Transverse colon (tissue), 4 donors: ENCODE measurements at places on chromosomes 16 and 17. TPM values are rescaled to one million over a fixed set of nuclear protein-coding genes. Genes with fewer than 3 reads are reported as not detected.

The SLC13A2 gene
- not detected for total RNA-seq

DNA sequence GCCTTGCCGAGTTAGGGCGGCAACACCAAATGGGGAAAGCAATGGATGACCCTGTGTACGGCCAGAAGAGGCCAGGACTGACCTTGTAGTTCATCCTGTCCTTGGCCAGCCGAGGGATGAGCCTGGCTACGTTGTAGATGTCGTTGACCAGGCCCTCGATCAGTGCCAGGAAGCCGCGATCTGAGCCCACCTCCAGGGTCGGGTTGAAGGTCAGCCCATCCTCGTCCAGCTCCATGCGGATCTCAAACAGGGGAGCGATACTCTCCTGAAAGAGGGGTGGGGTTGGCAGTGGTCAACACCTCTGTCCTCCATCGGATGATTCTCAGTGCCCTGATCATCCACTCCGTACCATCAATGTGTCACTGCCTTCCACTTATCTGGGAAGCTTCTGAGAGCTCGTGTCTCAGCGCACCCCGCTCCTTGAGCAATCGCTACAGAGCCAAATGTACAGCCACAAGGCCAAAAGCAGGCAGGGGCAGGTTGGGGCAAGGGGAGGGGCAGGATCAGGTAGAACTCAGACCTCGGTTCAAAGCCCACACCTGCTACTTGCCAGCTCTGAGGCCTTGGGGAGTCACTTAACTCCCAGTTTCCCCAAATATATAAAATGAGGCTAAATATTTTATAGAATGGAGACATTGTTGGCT, 39.9 kb downstream of the DNAH17 start:
- DNase-seq, result no peak

The TERB1 gene
- total RNA-seq, result not detected

- no peak for DNase-seq
Observed at GRCh38 chr17:46890638-46891037, 32.3 kb upstream of the GOSR2 start.

DNA sequence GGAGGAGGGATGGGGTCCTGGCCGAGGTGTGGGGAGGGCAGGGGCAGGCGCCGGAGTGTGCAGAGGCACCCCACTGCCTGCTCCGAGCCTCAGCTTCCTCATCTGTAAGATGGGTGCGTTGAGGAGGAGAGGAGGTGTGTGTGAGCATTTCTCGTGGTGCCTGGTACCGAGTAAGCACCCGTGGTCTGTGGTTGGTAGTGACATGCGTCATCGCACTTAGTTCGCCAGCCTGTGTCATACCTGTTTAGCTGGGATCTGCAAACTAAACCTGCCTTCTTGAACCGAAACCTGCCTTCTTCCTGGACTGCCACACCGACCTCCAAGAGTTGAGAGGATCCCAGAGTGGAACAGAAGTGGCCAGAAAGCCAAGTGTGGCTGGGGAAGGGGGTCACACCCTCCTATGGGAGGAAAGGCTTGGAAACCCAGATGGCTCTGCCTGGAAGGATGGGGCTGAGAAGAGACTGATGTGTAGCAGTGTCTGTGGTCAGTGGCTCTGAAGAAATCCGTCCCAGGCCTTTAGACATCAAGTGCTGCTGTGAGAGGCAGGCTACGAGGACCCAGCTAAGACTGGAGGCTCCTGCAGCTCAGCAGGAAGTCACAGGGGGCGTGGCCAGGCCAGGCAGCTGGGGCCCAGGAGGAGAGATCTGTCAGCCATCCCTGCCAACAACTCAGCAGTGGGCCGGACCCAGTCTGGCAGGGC, 162.6 kb upstream of the PLCG2 start:
- peak; percentile 77 for DNase-seq

- DNase-seq, result no peak
Observed at GRCh38 chr17:45851464-45851863, 6.8 kb downstream of the SPPL2C start.

GRCh38 chr16:77918809-77919707, 103.3 kb upstream of the CLEC3A start:
- DNase-seq, result no peak

DNA sequence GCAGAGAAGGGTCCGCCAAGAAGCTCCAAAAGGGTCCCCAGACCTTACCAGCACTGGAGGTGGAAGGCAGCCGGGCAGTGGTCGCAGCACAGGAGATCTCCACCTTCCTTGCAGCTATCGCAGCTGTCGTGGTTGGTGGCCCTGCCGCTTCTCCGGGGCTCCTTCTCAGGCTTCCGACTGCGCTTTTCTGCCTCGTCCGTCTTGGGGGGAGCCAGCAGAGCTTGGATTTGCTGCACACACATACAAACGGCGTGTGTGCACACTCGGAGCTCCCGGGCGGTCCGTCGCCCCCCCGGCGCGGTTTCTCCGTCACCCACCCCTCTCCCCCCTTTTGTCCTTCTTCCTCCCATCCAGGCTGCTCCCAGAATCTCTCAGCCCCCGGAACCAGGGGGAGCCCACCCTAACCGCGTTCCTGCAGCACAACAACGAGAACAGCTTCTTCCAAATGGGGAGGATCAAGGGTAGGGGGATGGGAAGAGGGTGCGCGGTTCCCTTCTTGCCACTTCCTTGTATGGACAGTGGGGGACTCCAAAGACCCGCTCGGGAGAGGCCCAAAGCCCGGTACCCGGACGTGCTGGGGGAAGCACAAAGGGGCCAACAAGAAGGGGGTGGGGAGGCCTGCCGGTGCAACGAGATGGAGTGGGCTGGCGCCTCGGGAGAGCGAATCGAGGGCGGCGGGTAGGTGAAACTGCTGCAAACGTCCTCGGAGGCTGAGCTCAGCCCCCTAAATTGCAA, 1.1 kb downstream of the PHF12 start:
- peak; percentile 61 for DNase-seq

The CIAPIN1 gene
- 20.9 TPM for total RNA-seq

The KRTAP17-1 gene
- total RNA-seq, result not detected

DNA sequence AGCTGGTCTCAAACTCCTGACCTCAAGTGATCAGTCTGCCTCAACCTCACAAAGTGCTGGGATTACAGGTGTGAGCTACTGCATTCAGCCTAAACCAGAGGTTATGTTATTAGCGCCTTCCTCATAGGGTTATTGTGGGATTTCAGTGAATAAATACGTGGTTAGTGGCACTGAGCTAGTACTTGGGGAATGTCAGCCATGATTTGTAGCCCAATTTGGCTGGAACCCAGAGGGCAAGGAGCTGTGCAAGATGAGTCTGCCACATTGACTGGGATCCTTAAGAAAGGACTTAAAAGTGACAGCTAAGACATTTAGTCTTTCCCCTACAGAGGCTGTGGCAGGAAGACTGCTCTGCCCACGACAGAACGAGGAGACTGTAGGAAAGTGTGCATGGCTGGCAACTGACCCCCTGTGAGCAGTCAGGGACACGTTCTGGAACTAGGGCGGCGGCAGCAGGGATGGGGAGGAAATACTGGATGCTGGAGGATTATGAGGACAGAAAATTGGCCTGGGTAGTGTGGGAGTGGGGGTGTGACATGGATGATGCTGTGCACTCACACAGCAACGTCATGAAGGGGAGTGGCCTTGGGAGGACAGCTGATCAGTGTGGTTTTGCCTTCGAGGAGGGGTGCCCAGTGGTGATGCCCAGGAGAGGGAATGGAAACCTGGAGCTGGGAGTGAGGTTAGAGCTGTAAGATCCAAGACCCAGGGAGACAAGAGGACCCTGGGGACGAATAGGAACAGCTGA, 14.6 kb downstream of the ATP5PD start:
- peak; percentile 74 for DNase-seq

DNA sequence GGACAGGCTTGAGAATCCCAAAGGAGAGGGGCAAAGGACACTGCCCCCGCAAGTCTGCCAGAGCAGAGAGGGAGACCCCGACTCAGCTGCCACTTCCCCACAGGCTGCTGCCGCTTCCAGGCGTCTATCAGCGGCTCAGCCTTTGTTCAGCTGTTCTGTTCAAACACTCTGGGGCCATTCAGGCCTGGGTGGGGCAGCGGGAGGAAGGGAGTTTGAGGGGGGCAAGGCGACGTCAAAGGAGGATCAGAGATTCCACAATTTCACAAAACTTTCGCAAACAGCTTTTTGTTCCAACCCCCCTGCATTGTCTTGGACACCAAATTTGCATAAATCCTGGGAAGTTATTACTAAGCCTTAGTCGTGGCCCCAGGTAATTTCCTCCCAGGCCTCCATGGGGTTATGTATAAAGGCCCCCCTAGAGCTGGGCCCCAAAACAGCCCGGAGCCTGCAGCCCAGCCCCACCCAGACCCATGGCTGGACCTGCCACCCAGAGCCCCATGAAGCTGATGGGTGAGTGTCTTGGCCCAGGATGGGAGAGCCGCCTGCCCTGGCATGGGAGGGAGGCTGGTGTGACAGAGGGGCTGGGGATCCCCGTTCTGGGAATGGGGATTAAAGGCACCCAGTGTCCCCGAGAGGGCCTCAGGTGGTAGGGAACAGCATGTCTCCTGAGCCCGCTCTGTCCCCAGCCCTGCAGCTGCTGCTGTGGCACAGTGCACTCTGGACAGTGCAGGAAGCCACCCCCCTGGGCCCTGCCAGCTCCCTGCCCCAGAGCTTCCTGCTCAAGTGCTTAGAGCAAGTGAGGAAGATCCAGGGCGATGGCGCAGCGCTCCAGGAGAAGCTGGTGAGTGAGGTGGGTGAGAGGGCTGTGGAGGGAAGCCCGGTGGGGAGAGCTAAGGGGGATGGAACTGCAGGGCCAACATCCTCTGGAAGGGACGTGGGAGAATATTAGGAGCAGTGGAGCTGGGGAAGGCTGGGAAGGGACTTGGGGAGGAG, at the start of gene CSF3:
CSF3 (plus strand) TSS at position 436 of the 993 bp plus-strand sequence; CDS start at position 471, 35 bp downstream.
- peak; percentile 62 for DNase-seq

DNA sequence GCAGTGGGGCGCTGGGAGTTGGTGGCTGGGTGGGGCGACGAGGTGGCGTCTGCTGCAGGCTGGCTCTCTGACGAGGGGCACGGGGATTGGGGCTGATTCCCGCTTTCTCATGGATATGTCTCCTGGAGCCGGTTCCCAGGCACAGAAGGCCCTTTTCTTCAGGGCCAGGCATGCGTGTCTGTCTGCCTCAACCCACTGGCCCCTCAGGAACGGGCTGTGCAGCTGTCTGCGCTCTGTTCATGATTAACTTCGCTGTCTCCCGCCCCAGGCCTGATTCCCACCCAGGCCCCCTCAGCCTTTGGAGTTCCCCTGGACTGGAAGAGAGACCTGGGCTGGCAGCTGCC, 53.1 kb downstream of the RAP1GAP2 start:
- DNase-seq, result no peak

The TBC1D3K gene
- total RNA-seq, result not detected

The MYBBP1A gene
- 45.3 TPM for total RNA-seq

GRCh38 chr16:79310710-79311109, 289.8 kb downstream of the MAF start:
- DNase-seq, result no peak

DNA sequence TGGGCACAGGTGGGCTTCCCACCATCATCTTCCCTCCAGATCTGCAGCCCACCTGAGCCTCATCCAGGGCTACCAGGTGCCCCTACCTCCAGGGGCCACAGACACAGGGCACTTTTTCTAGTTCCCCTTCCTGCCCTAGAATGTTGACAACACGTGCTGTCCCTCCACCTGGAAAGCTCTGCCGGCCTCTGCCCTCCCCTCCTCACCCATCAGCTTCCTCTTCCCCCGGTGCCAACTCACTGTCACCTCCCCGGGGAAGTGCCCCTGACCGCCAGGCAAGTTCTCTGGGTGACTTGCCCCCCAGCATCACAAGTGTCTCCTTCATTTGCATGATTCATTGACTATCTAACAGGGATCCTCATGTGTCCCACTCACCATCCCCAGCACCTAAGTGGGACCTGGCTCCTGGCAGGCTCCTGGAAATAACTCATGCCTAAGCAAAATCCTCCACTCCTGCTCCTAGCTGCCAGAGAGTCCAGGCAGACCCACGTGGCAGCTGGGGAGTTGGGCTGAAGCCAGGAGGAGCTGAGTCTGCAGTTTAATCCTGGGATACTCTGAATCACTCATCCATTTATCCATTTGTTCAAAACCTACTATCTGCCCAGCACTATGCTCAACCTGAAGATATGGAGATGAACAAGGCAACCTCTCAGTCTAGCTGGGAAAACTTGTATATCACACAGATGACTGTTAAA, 304.4 kb downstream of the FOXL1 start:
- DNase-seq, result no peak

DNA sequence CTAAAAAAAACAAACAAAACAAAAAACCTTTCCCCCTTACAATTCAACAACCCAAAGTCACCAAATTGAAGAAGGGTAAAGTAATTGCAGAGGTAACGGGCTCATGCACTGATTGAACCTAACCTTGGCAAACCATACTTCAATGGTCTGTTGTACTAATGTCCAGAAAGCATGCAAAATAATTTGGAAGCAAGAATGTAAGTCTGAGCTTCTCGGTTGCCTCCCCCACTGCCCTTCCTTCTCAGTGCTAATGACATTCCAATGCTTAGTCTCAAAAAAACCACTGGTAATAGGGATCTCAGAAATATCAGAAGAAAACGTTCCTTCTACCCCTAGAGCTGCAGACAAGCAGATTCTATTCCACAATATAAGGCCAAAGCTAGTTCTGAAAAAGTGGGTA, 15.8 kb downstream of the KRABD2 start:
- no peak for DNase-seq

DNA sequence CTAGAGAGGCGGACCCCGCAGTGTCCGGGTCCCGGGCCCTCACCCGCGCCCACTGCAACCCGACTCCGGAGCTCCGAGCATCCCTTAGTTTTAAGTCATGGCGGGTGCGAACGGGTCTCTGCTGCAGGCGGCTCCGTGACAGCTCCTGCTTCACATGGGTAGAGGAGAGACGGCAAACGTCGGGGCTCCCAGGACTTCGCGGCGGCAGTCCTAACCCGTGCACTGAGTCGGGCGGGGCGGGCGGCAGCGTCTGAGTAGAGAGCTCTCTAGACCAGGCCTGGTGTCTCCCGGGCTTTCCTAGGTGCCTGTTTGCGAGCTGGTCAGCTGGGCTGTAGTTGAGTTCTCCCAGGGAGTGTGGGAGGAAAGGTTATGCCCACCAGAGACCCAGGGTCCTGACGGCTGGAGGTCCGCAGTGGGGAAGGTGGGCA, 345 bp downstream of the TSC2 start:
- DNase-seq, result peak; percentile 41

DNA sequence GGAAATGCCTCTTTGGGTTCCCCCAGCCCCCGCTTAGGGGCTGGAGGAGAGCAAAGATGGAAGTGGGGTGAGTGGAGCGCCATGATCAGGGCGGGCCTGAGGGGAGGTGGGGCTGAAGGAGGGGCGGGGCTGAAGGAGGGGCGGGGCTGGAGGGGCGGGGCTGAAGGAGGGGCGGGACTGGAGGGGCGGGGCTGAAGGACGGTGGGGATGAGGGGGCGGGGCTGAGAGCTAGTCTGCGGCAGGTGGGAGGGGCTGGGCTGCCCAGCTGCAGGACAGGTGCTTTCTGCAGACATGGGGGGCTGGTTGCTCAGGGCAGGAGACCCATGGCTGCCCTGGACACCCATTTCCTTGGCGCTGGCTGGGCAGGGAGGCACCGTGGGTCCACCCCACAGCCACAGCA, 39.1 kb upstream of the PABPN1L start:
- DNase-seq, result no peak

The IRX3 gene
- not detected for total RNA-seq

The VAT1L gene
- total RNA-seq, result 1.3 TPM

- peak; percentile 53 for DNase-seq
Observed at GRCh38 chr16:87956365-87957231, 5.4 kb downstream of the BANP start.
